HCT116 (cell line): ENCODE measurements at places on chromosomes 16 and 17.

DNA sequence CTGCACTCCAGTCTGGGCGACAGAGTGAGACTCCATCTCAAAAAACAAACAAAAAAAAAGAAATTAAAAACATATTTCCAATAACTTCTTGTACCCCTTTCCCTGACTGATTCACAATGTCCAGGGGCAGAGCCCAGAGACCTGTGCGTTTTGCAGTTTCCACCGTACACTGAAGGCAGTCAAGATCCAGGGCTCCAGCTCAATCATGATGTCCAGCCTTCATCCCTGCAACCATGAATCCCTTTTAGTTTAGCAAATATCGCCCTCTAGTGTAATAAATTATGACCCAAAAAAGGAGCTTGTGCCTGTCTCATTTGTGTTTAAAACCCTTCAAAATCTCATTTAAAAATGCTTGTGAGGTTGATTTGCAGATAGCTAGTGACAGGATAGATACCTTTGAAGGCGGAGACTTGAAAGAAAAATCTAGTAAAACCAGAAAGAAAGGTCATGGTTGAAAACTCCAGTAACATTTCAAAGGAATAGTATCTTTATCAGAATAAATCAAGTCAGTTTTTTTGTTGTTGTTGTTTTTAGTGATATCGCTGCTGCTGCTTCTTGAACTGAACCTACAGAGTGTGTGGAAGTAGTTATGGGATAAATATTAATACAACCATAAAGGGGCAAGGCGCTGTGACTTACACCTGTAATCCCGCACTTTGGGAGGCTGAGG, 3.7 kb upstream of the ERN1 start:
- H3K4me1 ChIP-seq, result peaks cover 5% of the 10 kb centered on the region; the same call in 1 of the 2 replicates
- H3K36me3 ChIP-seq, result no peaks in the 10 kb centered on the region
- no peak overlapping the region for H3K27ac ChIP-seq
- H3K4me3 ChIP-seq, result no peak overlapping the region
- DNase-seq, result peak; percentile 75

- no peak overlapping the region for H3K27ac ChIP-seq
- no peak for DNase-seq
- no peaks in the 10 kb centered on the region for H3K36me3 ChIP-seq
- H3K27me3 ChIP-seq, result no peaks in the 10 kb centered on the region
Observed at GRCh38 chr17:4576161-4576558, 8.2 kb upstream of the SMTNL2 start.

DNA sequence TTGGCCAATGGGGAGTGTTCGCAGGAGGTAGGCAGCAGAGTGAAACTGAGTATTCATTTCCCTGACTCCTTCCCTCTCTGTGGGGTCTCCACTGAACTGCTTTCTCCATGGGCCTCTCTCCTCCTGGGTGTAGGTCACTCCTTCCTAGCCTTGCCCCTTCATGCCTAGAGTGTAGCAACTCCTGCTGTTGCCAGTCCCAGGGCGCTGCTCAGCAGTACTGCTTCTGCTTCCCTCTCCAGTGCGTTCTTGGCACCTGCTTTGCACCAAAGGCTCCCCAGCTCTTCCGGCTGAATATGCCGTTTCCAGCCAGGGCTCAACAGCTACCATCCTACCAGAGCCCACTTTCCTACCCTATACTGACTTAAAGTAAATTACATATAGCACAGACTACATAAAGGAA, 92.2 kb downstream of the MAF start:
- no peak overlapping the region for H3K27ac ChIP-seq
- H3K4me1 ChIP-seq, result no peaks in the 10 kb centered on the region
- H3K27me3 ChIP-seq, result no peaks in the 10 kb centered on the region
- H3K4me3 ChIP-seq, result no peak overlapping the region

DNA sequence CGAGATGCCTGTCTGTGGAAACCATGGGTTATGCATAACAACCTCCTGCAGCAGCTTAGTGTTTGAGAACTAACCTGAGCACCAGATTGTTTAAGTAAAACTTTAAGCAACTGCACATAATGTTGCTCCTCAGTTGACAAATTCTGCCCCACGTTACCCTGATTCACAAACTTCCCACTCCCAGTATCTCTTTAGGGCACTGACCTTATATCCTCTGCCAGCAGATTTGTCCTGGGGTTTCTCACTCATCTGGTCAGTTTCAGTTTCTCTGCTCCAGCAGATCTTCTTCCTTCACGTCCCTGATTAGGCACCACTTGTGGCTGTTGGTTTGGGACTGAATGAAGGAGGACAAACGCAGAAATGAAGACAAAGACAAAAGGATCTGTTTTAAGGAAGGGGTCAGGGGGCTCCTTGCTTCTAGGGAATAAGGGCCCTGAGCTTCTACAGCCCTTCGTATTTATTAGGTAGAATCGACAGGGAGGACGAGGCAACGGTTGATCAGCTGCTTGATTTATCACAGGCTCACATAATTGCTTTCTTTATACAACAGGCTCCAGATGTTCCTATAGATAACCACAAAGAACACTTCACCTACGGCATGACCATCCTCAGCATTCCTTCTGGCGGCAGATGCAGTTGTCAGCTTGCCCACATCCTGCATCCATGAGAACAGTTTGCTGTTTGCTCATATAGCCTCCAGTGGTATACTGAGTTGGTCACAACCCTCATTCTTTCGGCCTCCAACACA, 13.5 kb upstream of the ZNF689 start:
- peaks cover 4% of the 10 kb centered on the region for H3K4me1 ChIP-seq
- no peak overlapping the region for H3K4me3 ChIP-seq
- H3K27ac ChIP-seq, result no peak overlapping the region

- no peak for DNase-seq
- H3K36me3 ChIP-seq, result no peaks in the 10 kb centered on the region
- H3K27me3 ChIP-seq, result no peaks in the 10 kb centered on the region
Observed at GRCh38 chr17:17737961-17738894, 57.0 kb downstream of the RAI1 start.

DNA sequence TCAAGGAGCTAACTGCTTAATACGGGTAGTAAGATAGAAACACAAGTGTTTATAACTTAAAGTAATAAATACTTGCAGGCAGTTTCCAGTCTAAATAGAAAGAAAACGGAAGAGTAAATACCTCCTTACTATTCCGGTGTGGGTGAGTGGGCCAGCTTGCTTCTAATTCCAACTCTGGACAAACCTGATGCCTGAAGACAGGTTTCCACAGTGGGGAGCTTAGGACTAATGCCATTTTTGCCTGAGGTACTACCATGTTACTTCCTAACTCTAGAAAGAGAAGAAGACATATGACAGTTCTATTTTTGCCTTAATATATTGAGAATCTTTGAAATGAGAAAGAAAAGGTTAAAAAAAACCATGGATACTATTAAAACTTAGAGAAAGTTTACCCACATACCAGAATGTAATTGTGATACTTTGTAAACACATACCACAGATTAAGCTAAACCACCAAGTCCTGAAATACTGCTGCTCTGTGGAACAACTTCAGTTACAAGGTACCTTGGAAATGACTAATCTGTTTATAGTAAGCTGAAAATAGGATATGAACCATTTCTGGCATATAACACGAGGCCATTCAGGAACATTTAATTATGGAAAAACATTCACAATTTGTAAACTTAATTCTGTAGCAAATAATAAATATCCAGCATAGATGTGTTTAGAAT, 70.2 kb downstream of the ZZEF1 start:
- no peak overlapping the region for H3K27ac ChIP-seq
- no peaks in the 10 kb centered on the region for H3K27me3 ChIP-seq
- peaks cover 20% of the 10 kb centered on the region; the same call in 1 of the 2 replicates for H3K36me3 ChIP-seq
- no peak overlapping the region for H3K4me3 ChIP-seq
- H3K4me1 ChIP-seq, result no peaks in the 10 kb centered on the region
- DNase-seq, result no peak

DNA sequence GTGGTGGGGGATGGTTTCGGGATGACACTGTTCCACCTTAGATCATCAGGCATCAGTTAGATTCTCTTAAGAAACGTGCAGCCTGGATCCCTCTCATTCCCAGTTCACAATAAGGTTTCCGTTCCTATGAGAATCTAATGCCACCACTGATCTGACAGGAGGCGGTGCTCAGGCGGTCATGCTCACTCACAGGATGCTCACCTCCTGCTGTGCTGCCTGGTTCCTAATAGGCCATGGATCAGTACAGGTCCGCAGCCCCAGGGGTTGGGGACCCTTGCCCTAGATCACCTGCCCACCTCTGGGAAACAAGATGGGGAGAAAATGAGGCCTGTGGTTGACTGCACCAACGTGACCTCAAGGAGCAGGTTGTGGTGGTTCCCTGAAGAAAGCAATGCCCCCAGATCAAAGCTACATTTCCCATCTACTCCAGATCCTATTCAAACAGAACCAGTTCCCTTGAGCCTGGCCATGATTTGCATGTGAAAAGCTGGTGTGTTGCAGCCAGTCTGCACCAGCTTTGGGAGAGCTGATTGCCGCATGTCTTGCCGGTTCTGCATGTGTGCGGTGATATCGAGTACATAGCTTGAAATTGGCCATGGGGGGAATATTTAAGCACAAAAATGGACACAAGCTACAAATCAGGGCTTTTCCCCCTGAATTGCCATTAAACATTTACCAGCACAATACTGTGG, 183.2 kb upstream of the HSBP1 start:
- no peaks in the 10 kb centered on the region for H3K4me1 ChIP-seq
- H3K36me3 ChIP-seq, result no peaks in the 10 kb centered on the region
- H3K27me3 ChIP-seq, result peaks cover 39% of the 10 kb centered on the region
- H3K27ac ChIP-seq, result no peak overlapping the region

DNA sequence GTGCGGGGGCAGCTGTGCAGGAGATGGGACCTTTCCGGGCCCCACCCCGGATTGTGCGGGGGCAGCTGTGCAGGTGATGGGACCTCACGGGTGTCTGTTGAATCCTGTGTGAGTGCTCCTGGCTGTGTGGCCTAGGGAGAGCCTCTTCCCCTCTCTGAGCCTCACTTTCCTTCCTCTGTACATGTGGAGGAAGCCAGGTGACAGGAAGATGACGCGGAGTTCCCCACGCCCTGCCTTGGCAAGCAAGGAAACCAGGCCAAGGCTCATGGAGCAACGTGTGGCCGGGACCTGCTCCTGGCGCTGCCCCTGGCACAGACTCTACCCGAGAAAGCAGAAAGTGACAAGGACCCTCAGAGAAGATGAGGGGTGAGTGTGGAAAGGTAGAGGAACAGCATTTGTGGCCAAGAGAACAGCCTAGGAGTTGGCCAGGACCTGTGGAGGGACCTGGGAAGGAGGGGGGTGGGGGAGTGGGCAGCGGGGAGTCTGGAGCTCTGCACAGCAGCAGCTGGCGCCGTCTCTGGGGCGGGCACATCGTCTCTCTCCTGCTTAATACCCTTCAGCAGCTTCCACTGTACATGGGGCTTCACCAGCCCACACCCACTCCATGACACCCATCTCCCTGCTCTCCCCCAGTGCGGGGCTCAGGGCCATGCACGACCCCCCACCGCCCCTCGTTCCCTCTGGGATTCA, 38.4 kb upstream of the PABPN1L start:
- peaks cover 16% of the 10 kb centered on the region for H3K4me1 ChIP-seq
- H3K36me3 ChIP-seq, result no peaks in the 10 kb centered on the region
- no peaks in the 10 kb centered on the region for H3K27me3 ChIP-seq
- DNase-seq, result no peak
- no peak overlapping the region for H3K4me3 ChIP-seq

DNA sequence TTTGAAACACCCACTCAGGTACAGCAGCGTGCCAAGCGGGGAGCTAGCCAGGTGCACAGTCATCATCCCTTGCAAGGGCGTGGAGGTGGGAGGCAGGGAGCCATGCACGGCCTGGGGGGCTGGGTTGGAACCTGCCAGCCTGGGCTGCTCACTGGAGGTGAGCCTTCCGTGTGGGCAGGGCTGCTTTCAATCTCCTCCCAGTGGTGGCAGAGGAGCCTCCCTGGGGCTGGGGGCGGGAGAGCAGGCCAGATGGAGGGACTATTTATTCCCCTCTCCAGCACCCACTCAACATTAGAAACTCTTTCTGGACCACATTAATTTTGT, 90.3 kb downstream of the KATNIP start:
- H3K4me3 ChIP-seq, result no peak overlapping the region
- no peak for DNase-seq
- H3K36me3 ChIP-seq, result no peaks in the 10 kb centered on the region; the same call in 1 of the 2 replicates
- no peak overlapping the region for H3K27ac ChIP-seq
- H3K4me1 ChIP-seq, result peaks cover 6% of the 10 kb centered on the region; the same call in 1 of the 2 replicates

GRCh38 chr17:43699438-43699756, 37.7 kb upstream of the MEOX1 start:
- H3K27ac ChIP-seq, result no peak overlapping the region
- no peaks in the 10 kb centered on the region for H3K27me3 ChIP-seq
- H3K4me1 ChIP-seq, result peaks cover 14% of the 10 kb centered on the region
- DNase-seq, result no peak

- peaks cover 13% of the 10 kb centered on the region; the same call in 1 of the 2 replicates for H3K4me1 ChIP-seq
- H3K27me3 ChIP-seq, result no peaks in the 10 kb centered on the region
- H3K4me3 ChIP-seq, result no peak overlapping the region
- no peak overlapping the region for H3K27ac ChIP-seq
- H3K36me3 ChIP-seq, result peaks cover 4% of the 10 kb centered on the region; the same call in 1 of the 2 replicates
Observed at GRCh38 chr16:84751241-84751640, 51.4 kb downstream of the USP10 start.

GRCh38 chr17:81967533-81968395, 6.8 kb upstream of the NOTUM start:
- peaks cover 30% of the 10 kb centered on the region for H3K4me1 ChIP-seq
- H3K27ac ChIP-seq, result peak overlapping the region; percentile 28; the same call in 1 of the 2 replicates
- H3K36me3 ChIP-seq, result no peaks in the 10 kb centered on the region

- 0 out of 2 replicates have a peak, but pooled peaks cover 3% of the 10 kb centered on the region for H3K27me3 ChIP-seq
- no peak overlapping the region for H3K4me3 ChIP-seq
- no peaks in the 10 kb centered on the region for H3K36me3 ChIP-seq
- DNase-seq, result no peak
- no peak overlapping the region for H3K27ac ChIP-seq
- H3K4me1 ChIP-seq, result no peaks in the 10 kb centered on the region
Observed at GRCh38 chr17:12812877-12813276, 23.6 kb downstream of the ARHGAP44 start.

DNA sequence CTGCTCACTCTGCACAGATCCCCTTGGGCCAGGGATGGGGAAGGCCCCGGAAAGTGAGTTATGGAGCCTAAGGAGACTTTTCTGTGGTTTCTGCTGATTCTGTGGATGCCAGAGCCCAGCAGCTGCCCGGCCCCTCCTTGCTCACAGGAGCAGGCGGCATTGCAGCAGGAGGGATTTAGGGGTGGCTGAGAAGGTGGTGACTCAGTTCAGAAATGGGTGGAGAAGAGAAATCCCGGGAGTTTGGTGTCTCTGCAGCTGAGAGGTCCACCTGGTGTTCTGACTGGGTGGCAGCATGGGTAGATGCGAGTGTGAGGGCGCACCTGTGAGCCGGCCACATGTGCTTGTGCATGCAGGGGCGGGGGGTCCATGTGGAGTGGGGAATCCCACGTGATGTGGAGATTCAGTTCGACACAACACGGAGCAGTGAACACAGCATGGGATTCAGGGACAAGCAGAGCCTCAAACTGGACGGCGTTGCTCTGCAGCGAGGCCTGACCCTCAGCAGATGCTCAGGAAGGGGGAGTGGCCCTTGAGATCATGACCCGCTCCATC, 16.0 kb upstream of the SPPL2C start:
- peaks cover 7% of the 10 kb centered on the region for H3K4me1 ChIP-seq
- no peaks in the 10 kb centered on the region for H3K27me3 ChIP-seq
- H3K4me3 ChIP-seq, result no peak overlapping the region
- DNase-seq, result no peak
- H3K27ac ChIP-seq, result no peak overlapping the region

GRCh38 chr17:28328325-28328724, 6.9 kb downstream of the IFT20 start:
- no peaks in the 10 kb centered on the region for H3K4me1 ChIP-seq
- H3K36me3 ChIP-seq, result peaks cover 14% of the 10 kb centered on the region
- DNase-seq, result no peak
- H3K27me3 ChIP-seq, result no peaks in the 10 kb centered on the region

GRCh38 chr16:56833243-56833970, 31.6 kb upstream of the SLC12A3 start:
- H3K4me1 ChIP-seq, result no peaks in the 10 kb centered on the region
- H3K36me3 ChIP-seq, result peaks cover 17% of the 10 kb centered on the region
- DNase-seq, result no peak
- no peak overlapping the region for H3K4me3 ChIP-seq
